Gastroesophageal sphincter (tissue), 4 donors: ENCODE measurements at places on chromosomes 12 and 14.

GRCh38 chr12:41055875-41056577 lies 132.1 kb upstream of the PDZRN4 start:
- ATAC-seq = no peak

DNA sequence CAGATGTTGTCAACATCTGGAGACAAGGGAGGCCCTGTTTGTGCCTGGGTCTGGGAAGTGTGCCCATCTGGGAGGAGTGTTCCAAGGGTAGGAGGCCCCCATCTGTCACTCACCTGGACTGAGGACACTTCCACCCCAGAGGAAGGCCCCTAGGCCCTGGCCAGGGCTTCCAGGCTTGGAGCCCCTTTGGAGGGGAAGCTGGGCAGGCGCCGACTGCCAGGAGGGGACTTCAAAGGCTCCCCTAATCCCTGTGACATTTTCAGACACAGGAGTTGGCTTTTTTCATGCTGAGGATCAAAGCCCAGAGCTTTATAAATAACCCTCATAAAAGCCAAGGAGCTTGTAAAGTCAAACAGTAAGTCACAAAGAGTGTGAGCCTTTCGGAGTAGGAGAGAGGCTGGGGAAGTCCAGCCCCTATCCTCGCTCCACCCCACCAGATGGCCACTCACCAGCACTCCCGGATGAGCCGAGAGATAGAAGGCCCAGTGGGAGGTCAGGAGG lies 17.6 kb upstream of the FAM222A start:
- no peak for ATAC-seq

- ATAC-seq = no peak
These were observed 2.4 kb downstream of the DYNC1H1 start for GRCh38 chr14:101966742-101967141.

DNA sequence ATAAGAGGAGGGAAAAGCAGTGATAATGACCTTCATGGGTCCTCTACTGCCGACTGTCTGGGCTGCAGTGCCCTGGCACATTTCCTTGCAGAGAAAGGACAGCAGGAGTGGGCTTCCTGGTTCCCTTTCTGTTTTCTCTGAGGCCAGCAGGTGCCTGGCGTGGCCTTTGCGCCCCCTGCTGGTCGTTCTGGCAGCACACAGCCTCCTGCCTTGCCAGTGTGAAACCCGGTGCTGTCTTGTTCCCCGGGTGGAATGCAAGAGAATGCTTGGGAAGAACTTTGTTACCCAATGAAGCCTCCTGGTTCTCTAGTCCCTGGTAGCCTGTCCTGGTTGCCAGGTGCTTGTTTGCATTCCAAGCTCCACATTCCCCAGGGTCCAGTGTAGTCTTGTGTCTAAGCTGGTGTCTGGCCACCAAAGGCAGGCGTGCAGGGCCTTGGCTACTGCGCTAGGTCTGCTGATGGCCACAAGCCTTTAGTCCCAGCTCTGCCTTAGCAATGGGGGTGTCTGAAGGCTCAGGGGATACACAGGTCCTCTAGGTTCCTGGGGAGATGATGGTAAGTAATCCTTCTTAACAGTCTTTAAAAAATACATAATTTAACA lies 1392.4 kb upstream of the TMEM132C start:
- no peak for ATAC-seq

GRCh38 chr14:52043690-52044089 lies 25.2 kb downstream of the NID2 start:
- ATAC-seq = no peak

- no peak for ATAC-seq
These were observed at the start of gene TCL1A for GRCh38 chr14:95713596-95714371. Gene TCL1A (minus strand): TSS chr14:95714125. CDS start chr14:95714066, 59 bp downstream.

DNA sequence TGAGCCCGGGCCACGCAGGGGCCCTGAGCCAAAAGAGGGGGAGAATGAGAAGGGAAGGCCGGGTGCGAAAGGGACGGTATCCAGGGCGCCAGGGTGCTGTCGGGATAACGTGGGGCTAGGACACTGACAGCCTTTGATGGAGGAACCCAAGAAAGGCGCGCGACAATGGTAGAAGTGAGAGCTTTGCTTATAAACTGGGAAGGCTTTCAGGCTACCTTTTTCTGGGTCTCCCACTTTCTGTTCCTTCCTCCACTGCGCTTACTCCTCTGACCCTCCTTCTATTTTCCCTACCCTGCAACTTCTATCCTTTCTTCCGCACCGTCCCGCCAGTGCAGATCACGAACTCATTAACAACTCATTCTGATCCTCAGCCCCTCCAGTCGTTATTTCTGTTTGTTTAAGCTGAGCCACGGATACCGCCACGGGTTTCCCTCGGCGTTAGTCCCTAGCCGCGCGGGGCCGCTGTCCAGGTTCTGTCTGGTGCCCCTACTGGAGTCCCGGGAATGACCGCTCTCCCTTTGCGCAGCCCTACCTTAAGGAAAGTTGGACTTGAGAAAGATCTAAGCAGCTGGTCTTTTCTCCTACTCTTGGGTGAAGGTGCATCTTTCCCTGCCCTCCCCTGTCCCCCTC lies 3.0 kb downstream of the SSTR1 start:
- ATAC-seq = no peak

DNA sequence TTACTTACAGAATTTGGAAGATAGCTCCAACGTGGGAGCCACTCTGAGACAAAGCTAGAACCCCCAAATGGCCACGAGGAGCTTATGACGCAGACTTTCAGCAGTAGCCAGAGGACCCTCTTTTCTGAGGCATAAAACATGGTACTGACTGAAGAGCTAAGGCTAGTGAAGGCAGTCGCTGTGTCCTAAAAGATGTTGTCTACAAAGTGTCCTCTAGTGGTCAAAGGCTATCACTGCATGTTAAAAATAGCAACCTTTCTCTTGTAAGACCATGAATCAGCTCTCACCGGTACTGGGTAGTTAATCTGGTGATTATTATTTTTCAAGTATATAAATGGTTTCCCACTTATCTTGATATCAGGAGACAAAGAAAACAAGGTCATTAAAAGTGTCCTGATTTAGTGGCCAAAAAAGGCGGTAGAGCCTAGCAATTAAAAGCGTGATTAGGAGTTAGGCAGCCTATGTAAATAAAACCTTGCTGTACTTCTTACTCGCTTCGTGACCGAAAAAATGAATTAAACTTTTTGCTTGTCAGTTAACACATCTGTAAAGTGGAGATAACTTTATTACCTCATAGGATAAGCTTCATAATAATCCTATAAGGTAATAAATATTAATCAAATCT lies 47.0 kb upstream of the LGR5 start:
- no peak for ATAC-seq

- ATAC-seq = no peak
These were observed 14.2 kb downstream of the ANO4 start for GRCh38 chr12:100808777-100809176.

- peak; percentile 6 for ATAC-seq
These were observed 1.1 kb downstream of the ANKS1B start for GRCh38 chr12:99983456-99984258.

DNA sequence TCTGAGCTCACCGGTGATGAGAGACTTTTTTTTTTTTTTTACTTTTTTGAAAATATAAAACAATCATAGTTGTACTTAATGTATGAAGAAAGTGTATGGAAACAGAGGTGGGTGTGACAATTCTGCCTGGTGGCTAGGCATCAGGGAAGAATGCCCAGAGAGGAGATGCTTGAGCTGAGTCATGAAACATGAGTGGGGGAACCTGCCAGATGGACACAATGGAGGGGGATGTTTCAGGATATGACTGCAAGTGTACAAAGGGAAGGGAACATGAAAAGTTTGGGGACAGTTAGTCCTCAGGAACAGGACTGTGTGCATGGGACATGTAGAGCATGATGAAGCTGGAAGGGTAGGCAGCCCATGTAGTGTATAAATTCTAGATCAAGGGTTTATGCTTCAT lies 274.2 kb upstream of the E2F7 start:
- no peak for ATAC-seq

DNA sequence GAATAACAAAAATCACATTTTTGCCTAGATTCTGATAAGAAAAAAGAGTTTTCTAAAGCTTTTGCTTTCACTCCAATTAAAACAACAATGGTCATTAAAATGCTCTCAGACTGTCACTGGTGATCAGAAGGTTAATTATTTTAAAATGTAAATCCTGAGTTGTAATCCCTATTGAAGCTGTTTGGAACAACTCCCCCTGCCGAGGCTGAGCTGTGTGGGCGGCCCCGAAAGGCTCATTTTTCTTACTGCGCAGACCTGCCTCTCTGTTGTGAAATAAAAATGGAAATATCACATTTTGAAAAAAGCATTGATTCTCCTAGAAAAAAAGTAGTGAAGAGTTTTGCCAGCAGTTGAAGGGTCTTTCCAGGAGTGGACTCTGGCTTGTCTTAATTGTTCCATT lies 174.8 kb upstream of the CDKN3 start:
- ATAC-seq = no peak

- no peak for ATAC-seq
These were observed 58.2 kb downstream of the KIF26A start for GRCh38 chr14:104196461-104197140.

GRCh38 chr14:90677484-90678050 lies 138.7 kb downstream of the TTC7B start:
- ATAC-seq = peak; percentile 67

- no peak for ATAC-seq
These were observed 179.2 kb downstream of the PELI2 start for GRCh38 chr14:56297449-56297848.

- ATAC-seq = peak; percentile 18
These were observed 1.0 kb downstream of the TMEM30B start for GRCh38 chr14:61280092-61280525.

DNA sequence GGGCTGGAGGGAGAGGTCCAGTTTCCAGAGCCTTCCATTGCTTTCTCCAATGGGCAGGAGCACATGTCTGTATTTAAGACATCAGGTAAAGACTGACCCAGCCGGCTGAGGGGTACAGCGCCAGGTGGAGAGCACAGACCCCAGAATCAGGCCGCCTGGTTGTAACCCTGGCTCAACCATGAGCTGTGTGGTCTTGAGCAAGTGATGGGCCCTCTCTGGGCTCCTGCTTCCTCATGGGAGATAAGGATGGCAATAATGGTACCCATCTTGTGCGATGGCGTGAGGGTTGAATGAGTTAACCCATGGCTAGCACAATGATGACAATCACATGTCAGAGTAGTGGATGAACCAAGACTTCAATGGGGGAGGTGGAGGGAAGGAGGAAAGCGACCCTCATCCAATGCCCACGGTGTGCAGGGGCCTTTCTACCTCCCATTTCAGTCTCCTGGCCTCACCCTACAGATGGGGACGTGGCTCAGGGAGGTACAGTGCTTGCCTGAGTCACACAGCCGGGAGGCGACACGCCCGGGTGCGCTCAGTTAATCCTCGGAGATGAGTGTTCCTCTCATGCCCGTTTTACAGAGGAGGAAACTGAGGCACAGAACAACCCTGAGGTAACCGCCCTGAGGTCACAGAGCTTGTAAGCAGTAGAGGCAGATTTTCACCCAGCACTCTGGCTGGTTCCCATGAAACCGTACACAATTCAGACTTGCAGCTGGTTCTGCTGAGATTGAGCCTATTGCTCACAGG lies 163.9 kb downstream of the RBM19 start:
- ATAC-seq = no peak

- no peak for ATAC-seq
These were observed 79.1 kb upstream of the EEA1 start for GRCh38 chr12:93008044-93008778.

DNA sequence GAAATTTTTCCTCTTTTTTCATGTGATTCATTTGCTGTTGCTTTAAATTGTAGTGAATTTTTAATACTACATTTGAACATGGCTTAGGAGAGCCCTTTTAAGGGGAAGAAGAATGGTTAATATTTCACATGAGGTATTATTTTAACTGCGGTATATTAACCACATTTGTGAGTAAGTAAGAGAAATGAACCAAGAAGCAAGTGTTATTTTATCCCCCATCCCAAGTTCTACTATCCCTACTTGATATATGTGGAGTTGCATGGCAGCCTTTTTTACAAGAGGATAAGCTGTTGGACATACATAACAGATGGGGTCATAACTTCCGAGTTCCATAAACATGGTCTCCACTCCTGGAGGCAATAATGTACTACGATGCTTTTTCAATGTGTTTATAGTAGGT lies 623.3 kb downstream of the LRFN5 start:
- no peak for ATAC-seq

GRCh38 chr14:77000340-77001270 lies 27.9 kb downstream of the IRF2BPL start:
- peak; percentile 86 for ATAC-seq

DNA sequence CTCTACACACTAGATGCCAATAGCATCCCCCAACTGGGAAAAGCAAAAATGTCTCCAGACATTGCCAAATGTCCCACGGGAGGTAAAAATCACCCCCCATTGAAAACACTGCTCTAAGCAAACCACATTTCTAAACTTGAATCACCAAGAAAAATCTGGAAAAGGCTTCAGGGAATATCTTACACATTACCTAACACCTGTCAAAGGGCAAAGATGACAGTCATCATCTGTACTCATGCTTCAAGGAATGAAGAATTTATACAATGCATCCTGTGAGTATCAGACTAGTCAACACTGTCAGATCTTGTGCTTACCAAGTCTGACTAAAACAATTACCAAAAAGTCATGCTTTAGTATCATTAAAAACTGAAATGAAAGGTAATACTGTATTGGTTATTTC lies 161.6 kb upstream of the SOX5 start:
- no peak for ATAC-seq

DNA sequence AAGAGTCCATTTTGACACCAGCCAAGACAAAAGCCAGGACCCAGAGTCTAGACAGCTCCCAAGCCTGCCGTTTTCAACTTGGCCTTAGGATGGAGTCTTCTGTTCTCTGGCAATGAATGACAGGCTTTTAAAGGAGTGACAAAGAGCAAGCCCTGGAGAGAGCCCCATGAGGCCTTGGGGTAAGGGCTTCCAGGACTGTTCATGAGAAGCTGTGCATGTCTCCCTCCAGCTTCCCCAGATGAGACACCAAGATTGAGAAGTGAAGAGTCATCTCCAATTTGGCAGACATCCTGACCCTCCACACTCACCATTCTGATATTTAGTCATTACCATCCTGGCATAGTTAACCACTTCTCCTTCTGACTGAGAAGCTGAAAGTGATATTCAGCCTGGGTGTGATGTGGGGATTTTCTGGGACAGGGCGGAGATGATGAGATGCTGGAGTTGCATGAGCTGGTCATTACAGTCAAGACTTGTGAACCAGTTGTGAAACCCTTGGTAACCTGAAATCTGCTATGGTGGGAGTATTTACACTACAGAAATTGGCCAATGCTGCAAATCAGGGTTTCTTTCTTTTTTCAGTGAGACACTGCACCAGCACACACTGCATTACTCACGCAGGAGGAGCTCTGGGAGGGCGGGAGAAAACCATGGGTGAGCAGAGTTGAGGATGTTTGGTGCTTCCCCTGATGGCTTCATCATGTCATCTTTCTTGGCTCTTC lies 77.8 kb downstream of the VCPKMT start:
- peak; percentile 73 for ATAC-seq

GRCh38 chr14:71089971-71090370 lies 182.7 kb downstream of the PCNX1 start:
- no peak for ATAC-seq

DNA sequence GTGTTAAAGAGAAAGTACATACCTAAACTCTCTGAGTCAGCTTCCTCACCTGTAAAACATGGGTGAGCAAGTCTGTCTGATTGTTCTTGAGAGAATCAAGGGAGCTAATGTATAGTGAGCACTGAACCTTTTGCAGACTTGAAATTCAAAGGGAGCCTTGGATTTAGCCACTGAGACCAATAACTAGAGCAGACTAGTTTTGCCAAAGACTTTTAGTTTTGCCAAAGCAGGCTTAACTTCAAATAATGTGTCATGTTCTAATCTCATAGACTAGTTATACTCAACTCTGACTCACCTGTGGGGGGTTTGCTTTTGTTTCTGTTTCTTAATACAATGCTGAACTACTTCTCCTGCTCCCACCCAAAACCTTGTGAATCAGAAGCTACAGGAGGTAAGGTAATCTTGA lies 123.7 kb downstream of the SLC25A21 start:
- no peak for ATAC-seq
